ENCODE measurements at places on chromosomes 5 and 9.
A peak's percentile ranks its signal among the peaks of the same experiment; 100 is the strongest.

DNA sequence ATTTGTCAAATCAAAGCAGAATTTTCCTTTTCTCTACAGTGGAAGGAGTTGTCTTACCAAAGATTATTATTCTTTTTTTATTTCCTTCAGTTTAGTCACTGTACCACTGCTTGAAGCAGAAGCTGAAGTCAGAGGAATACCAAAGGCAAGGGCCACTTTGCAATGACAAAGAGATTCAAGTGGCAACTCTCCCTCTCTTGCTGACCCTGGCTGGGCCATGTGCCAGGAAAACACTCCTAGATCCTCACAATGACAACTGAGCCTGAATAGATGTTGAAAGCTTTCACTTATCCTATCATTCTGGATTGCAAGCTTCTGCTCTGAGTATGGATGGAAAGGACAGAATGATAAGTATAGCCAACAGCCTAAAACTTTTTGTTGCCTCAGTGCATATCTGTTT, 618.3 kb downstream of the NR2F1-AS1 start:
- peak; percentile 91 for DNase-seq

GRCh38 chr5:106720367-106720766, 950.4 kb downstream of the EFNA5 start:
- no peak for DNase-seq

GRCh38 chr9:133684121-133684935, 48.2 kb downstream of the DBH start:
- DNase-seq: no peak

GRCh38 chr9:82490019-82490499, 501.5 kb downstream of the SPATA31D1 start:
- DNase-seq: no peak

DNA sequence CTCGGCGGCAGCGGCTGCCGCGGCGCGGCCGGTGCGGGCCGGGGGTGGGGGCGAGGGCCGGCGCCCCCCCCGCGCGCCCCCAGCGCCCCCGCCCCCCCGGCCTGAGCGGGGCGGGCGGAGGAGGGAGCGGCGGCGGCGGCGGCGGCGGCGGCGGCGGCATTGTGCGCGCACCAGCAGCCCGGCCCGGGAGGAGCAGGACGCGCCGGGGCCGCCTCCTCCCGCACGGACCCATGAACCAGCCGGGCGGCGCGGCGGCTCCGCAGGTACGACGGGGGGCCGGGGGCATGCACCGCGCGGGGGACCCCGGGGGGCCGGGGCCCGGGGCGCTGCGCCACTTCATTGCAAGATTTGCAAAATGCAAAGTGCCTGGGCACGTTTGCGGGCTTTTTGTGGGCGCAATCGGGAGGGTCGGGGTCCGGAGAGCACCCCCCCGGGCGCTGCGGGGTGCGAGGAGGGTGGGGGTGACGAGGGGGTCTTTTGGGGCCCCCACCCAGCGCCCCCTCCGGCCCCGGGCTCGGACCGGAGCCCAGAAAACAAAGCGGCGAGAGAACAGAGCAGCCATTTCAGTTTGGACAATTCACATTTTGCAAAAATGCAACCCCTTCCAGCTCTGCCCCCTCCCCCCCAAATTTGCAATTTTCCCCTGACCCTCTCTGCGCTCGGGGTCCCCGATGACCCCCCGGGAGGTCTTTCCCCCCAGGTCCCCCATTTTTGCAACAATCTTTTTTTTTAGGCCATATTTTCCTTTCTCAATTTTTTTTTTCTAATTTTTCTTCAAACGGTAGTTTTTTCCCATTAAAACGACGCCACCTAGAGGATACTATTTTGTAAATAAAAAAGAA, at the start of gene ZNF618:
Gene ZNF618 (plus strand): TSS at position 159 of the 842 bp plus-strand sequence. CDS start 72 bp downstream, at position 231.
- no peak for DNase-seq

DNA sequence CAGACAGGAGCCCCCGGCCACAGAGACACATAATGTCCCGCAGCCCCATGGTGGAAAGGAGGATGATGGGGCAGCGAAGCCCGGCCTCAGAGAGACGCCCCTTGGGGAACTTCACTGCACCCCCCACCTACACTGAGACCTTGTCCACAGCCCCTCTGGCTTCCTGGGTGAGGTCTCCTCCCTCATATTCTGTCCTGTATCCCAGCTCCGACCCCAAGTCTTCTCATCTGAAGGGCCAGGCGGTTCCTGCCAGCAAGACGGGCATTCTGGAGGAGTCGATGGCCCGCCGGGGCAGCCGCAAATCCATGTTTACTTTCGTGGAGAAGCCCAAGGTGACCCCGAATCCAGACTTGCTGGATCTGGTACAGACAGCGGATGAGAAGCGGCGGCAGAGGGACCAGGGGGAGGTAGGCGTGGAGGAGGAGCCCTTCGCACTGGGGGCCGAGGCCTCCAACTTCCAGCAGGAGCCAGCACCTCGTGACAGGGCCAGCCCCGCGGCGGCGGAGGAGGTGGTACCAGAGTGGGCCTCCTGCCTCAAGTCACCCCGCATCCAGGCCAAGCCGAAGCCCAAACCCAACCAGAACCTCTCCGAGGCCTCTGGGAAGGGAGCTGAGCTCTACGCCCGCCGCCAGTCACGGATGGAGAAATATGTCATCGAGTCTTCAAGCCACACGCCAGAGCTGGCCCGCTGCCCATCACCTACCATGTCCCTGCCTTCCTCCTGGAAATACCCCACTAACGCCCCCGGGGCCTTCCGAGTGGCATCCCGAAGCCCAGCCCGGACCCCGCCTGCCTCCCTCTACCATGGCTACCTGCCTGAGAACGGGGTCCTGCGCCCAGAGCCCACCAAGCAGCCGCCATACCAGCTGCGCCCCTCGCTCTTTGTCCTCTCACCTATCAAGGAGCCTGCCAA, 8.9 kb downstream of the SYNPO start:
- no peak for DNase-seq

- no peak for DNase-seq
Observed at GRCh38 chr5:133053448-133053847, 1.6 kb downstream of the HSPA4 start.

DNA sequence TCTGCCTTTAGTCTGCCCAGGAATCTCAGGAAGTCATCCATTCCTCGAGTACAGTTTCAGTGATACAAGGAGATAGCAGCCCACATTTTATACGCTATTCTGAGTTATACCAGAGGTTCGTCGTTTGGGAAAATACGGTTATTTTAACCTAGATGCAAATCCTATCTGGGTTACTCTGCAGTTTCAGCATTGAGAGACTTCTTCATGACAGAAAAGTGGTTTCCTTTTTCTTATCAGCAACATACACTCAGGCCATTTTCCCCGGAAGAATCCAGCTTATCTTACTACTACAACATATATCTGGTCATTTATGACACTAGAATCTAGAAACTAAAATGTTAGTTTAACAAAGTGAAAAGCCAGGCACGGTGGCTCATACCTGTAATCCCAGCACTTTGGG, 83.4 kb upstream of the IQGAP2 start:
- DNase-seq: no peak

- DNase-seq: no peak
Observed at GRCh38 chr5:116534964-116535651, 39.5 kb downstream of the SEMA6A start.

DNA sequence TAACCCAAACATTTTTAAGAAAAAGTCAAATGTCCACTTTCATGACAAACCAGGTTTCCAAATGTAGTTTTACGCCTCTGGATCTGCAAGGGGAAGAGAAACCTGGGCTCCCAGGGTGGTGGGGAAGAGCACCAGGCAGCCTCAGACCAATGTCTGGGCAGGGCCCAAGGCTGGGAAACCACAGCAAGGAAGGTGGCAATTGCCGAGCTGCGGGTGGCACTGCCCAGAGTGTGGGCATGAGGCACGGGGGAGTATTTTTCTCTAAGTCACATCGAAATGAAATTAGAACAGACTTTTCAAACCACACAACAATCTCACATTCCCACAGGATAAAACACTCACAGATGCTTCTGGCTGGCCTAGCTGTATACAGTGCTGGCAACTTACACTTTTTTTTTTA, 32.6 kb upstream of the RASGEF1C start:
- no peak for DNase-seq

- no peak for DNase-seq
Observed at GRCh38 chr9:135507104-135508035, 6.9 kb downstream of the MRPS2 start.

DNA sequence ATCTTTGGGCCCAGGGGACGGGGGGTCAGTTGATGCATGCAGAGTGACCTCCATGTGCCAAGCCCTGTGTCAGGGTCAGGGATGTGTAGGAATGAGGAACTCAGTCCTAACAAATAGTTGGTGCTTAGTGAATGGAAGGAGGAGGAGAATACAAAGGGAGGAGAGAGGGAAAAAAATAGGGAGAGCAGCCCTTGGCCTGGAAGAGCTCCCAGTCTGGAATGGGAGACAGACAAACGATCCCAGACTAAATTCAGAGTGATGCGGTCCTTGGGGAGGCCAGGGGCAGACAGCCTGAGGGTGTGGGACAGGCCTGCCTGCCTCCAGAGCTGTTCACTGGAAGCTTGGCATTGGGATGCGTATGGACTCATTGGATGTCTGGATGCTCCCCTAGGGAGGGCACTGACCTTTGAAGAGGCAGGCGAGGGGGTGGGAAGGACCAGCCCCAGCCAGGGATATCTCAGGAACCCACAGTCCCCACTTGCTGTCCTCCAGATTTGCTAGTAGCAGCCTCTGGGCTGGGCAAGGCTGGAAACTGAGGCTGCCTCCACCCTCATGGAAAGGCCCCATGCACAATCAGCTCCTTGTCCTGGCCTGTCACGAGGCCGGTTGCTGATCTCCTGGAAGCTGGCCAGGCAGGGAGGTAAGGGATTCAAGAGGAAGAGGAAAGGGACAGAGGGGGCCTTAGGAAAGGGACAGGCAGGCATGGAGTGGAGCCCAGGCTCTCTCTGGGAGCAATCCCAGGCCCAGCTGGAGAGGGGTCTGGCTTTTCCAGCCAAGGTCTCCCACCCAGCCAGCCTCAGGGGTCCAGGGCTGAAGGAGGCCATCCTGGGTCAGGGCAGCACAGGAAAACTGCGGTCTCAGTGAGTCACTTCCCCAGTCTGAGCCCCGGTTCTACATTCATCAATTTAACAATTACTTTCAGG, 69.0 kb upstream of the GGTA1 start:
- DNase-seq: no peak

GRCh38 chr5:132369007-132369473, 470 bp upstream of the SLC22A5 start:
- DNase-seq: no peak

DNA sequence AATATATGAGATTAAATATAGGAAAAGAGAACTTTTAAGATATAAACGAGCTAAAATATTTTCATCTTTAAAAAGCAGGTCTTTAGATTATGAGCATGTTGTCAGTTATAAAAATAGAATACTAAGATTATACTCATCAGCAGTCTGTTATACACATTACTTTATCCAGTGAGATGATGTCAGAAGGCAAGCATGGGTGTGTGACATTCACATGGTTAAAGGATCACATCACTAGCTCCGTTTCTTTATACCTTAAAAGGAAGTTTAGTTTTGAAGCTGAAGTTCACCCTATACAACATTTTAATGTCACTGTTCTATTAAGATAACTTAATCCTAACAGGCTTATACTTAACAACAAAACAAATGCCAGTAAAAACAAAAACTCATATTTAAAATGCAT, 59.6 kb downstream of the RICTOR start:
- DNase-seq: no peak

GRCh38 chr5:128574041-128574440, 36.0 kb upstream of the FBN2 start:
- DNase-seq: no peak

DNA sequence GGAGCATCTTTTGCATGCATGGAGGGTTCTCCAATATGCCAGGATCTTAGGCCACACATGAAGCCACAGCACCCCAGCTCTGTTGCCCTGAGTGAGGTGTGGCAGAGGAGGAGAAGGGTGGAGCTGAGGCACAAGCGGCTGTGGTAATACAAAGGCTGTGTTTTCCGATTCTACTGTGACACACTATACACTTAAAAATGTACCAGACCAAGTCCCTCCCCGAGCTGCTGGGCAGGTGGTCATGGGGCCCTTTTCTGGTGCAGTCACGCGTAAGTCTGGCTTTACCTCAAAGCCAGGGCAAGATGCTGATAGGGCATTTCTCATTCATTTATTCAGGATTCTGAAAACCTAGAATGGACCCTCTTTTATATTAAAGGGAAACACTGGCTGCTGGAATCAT, 3.7 kb downstream of the ADGRV1 start:
- no peak for DNase-seq

DNA sequence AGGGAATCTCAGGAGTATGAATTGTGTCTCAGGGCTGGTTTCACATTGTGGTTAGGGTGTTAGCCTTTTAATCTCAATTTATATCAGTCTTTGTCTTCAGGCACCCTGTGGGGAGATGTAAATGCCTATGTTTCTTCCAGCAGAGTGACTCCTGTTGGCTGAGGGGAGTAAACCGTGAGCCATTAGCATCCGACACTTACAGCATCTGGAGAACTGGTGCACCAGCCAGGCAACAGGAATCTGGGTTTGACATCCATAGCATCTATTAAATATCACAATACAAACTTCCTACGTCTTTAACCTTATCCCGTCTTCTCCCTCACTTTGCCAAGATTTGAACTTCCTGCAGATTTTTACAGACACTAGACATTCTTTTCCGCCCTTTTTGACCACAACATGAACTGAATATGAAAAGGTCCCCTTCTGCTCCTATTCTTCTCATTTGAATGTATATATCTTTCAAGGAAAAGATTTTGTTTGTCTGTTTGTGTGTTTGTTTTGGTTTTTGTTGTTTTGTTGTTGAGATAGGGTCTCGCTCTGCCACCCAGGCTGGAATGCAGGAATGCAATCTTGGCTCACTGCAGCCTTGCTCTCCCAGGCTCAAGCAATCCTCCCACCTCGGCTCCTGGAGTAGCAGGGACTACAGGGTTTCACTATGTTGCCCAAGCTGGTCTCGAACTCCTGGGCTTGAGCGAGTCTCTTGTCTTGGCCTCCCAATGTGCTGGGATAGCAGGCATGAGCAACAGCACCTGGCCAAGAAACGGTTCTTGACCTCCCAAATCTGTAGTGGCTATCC, 626.2 kb downstream of the TLR4 start:
- no peak for DNase-seq

DNA sequence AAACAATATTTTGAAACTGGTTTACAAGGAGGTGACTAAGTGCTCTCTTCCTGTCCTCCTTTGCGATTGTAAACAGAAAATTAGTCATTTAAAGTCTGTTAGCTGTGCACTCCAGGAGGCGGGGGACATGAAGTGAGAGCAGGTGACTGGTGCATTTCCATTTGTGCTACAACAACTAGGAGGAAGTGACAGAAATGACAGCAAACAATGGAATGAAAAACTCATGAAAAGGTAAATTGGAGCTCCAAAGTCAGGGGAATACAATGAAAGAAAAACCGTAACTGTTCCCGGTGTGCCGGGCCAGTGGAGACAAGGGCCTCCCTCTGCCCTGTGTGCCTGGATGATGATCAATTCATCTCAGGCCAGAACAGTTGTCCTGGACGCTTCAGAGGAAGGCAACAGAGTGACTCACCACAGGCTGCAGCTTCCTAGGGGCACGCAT, 439.9 kb downstream of the GADD45G start:
- peak; percentile 91 for DNase-seq

GRCh38 chr9:130366888-130367550, 77.7 kb upstream of the ASS1 start:
- no peak for DNase-seq

DNA sequence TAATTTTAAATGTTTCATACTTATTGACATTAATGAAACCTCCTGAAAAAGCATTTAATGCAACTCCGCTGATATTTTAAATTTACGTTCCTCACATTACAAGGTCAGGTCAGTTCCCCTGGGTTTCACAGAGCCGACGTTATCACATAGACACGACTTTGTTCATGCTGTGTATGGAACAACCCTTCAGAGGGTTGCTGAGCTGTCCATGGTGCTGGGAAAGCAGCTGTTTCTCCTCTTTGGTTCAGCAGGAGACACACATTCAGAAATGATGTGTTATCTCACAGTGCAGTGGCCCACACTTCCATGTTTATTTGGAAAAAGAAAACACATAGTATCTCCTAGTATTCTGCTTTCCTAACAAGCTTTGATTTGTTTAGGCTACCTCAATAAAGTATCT, 53.5 kb downstream of the PPP2R2B start:
- DNase-seq: no peak
